EL (cell line): ENCODE measurements at places on chromosomes 11 and 22.

DNA sequence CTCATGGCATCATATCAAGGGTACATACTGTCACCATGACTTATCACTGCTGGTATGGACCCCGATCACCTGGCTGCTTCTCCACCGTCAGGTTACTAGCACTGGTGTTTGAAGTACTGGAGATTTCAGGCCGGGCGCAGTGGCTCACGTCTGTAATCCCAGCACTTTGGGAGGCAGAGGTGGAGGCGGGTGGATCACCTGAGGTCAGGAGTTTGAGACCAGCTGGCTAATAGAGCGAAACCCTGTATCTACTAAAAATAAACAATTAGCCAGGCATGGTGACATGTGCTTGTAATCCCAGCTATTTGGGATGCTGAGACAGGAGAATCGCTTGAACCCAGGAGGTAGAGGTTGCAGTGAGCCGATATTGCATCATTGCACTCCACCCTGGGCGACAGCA is 82.4 kb upstream of the ANO1 start:
- DNase-seq = no peak

GRCh38 chr11:20661850-20662249 is 7.5 kb upstream of the NELL1 start:
- DNase-seq = no peak

DNA sequence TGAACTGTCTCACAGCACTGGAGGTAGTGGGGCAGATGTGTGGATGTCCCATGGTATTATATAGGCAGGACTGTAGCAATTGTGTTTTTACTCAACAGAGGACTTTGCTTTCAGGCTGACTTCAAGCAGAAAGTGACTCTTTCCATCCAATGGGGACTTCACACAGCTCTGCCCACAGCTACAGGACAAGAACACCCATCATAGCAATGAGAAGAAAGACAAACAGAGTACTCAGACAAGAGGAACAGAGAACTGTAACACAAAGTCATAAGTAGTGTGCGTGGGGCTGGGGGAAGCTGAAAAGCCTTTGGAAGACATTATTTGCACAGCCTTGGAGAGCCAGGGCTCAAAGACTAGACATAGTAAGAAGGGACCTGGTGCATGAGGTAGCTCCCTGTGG is 70.3 kb downstream of the CCDC81 start:
- DNase-seq = no peak

- DNase-seq = no peak
Observed at GRCh38 chr11:66291303-66291705, 390 bp upstream of the TMEM151A start.

DNA sequence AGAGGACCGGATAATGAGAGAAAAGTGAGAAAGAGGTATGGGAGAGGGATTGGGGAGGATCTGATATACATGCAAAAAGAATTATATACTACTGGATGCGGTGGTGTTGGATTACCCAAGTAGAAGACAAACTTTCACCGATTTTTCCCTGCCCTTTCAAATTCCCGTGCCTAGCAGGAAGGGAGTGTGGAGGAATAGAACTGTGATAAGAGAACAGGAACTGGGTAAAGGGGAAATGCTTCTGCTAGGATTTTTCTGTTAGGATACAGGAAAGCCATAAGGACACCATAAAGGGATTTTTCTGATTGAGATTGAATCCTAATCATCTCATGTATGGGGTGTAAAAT is 480 bp upstream of the MTMR2 start:
- peak; percentile 49 for DNase-seq

- DNase-seq = peak; percentile 97
Observed at GRCh38 chr11:12066056-12066798, 44.2 kb upstream of the MICAL2 start.

DNA sequence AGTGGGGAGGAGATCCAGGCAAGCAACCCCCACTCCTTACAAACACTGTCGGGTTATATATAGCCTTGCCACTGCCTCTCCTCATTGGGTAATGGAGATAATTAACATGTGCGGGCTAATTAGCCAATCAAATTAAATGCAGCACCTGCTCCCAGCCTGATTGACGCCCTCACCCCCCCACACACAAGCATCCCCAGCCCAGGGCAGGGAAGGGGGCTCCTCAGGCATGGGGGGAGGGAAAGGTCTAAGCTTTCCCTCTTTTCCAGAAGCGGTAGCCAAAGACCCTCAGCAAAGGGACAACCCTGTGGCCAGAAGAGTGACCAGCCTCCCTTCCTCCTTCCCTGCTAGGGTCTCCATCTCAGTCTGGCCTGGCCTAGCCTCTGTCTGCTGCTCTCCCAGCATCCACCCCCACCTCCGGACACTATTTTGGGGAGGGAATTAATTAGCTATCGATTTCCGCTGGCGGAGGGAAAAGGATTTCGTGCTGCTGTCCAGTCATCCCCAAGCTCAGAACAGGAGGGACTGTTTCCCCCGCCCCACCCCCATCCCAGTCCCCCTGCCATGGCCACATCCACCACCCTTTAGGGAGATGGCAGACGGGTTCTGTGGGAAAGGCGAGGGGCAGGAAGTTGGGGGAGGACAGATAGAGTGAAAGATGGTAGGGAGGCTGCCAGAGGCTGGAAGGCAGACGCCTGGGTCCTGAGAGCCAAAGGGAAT is 7.1 kb downstream of the NRXN2 start:
- no peak for DNase-seq

- DNase-seq = no peak
Observed at GRCh38 chr11:46353698-46354097, 6.4 kb downstream of the DGKZ start.

- peak; percentile 44 for DNase-seq
Observed at GRCh38 chr11:86575208-86575855, 97.1 kb downstream of the ME3 start.

- no peak for DNase-seq
Observed at GRCh38 chr11:44746894-44747293, 20.1 kb downstream of the TSPAN18 start.

DNA sequence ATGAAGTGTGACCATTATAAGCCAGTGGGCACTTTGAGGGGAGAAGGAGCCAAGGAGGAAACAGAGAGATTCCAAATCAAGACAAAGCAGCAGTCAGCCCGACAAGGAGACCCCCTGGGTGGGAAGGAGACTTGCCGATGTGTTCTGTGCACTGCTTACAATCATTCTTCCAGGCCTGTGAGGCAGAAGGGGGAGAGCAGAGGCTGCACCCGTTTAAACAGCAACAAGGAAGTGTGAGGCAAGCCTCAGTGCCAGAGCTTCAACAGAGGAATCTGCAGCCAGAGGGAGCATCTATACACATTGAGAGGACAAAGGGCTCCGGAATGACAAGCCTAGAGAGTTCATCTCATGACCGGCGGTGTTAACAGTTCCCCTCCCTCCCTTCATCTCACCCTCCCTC is 121.1 kb downstream of the NXPE2 start:
- DNase-seq = no peak

DNA sequence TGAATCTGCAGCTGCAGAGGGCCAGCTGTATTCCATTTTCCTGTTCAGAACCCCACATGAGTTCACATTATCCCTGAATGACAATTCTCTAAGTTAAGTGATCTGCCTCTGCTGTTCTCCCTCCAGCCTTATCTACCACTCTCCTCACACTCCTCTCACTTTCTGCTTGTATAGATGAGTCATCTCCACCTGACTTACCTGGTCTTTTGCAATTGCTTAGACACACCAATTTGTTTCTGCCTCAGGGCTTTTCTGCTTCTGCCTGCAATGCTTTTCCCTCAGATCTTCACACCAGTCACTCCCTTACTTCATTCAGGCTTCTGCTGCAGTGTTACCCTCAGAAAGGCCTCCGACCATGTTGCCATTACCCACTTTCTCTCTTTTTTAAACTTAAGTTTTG is 118.1 kb downstream of the ATM start:
- DNase-seq = no peak

DNA sequence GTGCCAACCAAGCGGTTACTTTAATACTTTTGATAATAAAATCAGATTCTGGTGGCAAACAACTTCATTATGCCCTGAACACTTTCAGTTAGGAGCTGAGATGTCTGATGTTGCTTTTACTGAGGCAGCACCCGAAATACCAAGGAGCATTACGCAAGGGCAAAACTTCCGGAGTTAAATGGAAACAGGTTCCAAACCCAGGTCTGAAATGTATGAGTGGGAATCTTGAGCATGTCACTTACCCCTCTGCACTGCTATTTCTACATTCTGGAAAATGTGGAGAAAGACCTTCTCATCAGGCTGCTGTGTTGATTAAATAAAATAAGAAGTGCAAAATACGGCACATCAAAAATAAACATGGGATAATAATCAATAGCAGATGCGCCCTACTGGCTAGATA is 315.1 kb downstream of the LARGE1 start:
- DNase-seq = no peak

DNA sequence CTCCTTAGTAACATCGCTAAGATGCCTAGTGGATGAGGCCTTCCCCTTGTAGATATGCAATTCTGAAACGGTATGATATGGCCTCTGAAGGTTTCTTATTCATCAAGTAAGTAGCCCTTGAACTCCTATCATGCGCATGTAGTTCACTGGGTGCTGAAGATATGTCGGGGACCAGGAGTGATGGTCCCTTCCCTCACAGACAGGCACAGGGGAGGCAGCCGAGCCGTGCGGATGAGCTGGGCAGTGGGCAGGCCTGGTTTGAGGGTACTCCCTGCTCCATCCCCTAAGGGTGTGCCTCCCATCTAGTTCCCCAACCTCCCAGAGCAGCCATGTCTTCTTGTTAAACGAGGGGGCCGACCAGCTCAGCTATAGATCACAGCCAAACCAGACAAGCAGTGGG is 40.1 kb downstream of the TP53I11 start:
- no peak for DNase-seq

DNA sequence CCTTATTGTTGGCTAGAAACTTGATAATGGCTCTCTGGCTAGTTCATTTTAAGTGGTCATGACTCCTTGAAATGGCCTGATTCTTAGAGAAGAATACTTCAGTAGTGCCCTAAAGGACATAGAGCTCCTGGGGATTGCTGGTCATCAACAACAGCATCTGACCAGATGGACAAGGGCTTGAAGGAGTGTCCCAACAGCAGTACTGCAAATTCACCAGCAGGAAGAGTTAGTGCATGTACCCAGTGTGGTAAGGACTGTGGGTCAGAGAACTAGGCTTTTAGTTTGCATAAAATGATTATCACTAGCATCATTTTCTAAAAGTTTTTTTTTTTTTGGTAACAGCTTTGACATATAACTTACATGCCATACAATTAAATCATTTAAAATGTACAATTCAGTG is 39.5 kb upstream of the CUL5 start:
- no peak for DNase-seq

DNA sequence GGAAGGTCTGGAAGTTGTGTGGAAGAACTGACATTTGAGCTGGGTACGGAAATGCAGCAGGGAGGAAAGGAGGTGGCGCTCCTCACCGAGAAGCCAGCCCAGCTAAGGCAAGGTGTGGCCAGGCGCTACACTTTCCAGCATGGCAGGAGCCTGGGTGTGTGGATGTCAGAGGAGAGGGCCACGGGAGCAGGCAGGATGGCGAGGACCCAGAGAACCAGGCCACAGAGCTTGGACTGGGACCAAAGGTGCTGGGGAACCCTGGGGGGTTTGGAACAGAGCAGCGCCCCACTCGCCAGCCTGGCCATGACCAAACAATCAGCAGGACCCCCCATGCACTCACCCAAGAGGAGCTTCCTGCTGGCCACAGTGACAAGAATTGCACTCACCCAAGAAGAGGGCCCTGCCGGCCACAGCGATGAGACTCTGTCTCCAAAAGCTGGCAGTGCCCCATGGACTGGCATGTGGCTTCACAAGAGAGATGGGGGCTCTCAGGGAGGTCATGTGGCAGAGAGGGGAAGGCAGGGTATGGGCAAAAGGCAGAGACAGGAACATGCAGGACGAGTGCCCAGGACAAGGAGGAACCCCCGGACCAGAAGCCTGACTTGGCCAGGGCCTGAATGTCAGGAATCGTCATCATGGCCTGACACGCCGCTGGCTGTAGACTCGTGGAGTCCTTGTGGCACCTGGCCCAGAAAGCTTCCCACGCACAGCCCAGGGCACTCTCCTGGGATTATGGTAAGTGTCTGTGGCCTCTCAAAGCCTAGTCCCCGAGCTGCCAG is 45.4 kb downstream of the IGF2 start:
- DNase-seq = no peak

GRCh38 chr11:70631624-70632047 is 233.3 kb downstream of the CTTN start:
- no peak for DNase-seq

GRCh38 chr11:60866911-60867870 is at the start of gene ZP1:
TSS of gene ZP1 (plus strand) at chr11:60867542. CDS start at chr11:60867562, 20 bp downstream.
- DNase-seq = no peak

DNA sequence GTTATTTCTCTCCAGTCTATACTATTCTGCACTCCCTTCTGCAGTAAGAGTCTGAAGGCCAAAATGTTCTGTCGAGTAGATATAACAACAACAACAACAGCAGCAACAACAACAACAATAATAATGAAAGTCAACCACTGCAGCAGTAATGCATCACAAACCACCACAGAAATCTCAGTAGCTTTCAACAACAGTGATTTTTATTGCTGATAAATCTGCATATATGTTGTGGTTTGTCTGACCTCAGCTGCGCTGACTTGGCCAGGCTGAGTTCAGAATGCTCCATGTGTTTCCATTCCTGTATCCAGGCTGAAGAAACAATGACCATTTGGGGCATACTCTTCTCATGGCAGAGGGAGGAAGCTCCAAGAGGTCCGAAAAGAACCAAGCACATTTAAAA is 32.3 kb upstream of the CYP2R1 start:
- DNase-seq = no peak

DNA sequence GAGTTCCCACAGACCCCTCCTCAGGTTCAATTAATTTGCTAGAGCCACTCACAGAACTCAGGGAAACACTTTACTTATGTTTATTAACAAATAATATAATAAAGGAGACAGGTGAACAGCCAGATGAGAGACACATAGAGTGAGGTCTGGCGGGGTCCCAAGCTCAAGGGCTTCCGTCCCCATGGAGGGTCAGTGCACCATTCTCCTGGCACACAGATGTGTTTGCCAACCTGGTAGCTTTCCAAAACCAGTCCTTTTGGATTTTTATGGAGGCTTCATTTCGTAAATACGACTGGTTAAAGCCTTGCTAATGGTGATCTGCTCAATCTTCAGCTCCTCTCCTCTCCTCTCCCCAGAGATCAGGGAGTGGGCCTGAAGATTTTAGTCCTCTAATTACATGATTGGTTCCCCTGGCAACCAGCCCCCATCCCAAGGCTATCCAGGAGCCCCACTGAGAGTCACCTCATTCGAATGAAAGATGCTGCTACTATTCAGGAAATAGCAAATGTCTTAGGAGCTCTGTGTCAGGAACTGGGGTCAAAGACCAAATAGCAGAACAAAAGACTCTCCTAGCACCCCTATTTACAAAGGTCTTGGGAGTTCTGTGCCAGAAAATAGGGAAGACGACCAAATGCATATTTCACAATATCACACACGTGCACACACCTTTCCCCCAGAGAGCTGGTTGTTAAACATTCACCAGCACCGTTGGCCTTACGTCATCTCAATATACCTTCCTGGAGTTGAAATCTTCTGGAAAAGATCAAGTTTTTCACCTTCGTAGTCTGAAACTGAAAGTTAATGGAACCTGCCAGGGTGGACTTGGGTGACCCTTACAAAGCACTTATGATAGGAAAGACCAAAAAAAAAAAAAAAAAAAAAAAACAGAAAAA is 23.8 kb upstream of the CAPRIN1 start:
- DNase-seq = no peak

- no peak for DNase-seq
Observed at GRCh38 chr11:105100206-105100605, 39.4 kb downstream of the CARD18 start.

- DNase-seq = peak; percentile 61
Observed at GRCh38 chr11:62048100-62048499, 75.7 kb upstream of the INCENP start.
